Mesothelial cell of epicardium (in vitro differentiated cells): ENCODE measurements at places on chromosomes 7 and 10.

GRCh38 chr7:157272351-157273207, 64.2 kb upstream of the DNAJB6 start:
- no peak for DNase-seq

DNA sequence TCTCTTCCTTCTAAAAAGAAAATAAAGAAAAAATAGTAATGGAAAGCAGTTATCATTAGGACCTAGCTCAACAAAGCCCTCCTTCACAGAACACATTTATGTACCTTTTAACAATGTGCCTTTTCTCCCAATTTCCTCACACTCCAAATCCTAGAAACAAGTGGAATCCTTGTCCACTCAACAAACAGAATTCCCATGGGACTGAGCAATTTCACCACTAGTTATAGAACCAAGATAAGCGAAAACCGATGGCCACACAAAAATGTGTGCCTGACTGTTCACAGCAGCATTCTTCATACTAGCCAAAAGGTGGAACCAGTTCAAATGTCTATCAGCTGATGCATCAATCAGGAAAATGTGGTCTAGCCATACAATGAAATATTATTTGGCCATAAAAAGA, 17.3 kb downstream of the DCLRE1C start:
- DNase-seq = no peak

GRCh38 chr7:4879396-4880081, 4.0 kb downstream of the RADIL start:
- DNase-seq = no peak

DNA sequence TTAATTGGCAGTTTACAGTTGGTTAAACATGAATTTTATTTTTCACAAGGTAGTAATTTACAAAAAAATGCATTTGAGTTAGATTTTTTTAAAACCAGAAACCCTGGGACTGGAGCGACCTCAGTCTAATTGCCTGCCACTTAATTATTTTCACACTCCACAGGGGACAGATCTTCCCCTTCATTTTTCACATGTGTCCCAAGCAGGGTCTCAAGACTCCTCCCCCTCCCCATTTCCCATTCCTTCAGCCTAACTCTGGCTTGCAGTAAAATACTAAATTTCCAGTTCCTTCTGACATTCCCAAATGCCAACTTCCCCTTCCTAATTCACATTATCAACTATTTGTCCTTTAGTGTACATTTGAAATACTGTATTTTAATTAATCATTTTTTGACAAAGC, 948 bp downstream of the ZNF138 start:
- DNase-seq = no peak

- no peak for DNase-seq
These were observed 15.3 kb downstream of the STAG3 start for GRCh38 chr7:100192969-100193368.

GRCh38 chr10:102714621-102715455, at the start of gene SFXN2:
Gene SFXN2, plus strand, starts transcription at chr10:102714636. Its CDS starts 12,001 bp downstream, at chr10:102726637.
- DNase-seq = no peak

DNA sequence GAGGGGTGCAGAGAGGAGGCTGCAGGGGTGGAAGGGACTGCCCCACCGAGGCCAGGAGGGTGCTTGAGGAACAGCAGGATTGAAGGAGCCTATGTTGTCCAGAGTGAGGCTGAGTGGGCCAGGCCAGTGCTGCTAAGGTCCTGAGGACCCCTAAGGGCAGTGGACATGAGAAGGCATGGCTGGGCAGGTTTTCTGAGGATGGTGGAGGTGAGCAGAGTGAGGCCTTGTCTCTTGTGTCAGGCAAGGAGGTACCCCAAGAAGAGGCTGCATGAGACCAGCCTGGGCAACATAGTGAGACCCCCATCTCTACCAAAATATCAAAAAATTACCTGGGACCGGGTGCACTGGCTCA, 5.2 kb downstream of the SH2B2 start:
- no peak for DNase-seq

DNA sequence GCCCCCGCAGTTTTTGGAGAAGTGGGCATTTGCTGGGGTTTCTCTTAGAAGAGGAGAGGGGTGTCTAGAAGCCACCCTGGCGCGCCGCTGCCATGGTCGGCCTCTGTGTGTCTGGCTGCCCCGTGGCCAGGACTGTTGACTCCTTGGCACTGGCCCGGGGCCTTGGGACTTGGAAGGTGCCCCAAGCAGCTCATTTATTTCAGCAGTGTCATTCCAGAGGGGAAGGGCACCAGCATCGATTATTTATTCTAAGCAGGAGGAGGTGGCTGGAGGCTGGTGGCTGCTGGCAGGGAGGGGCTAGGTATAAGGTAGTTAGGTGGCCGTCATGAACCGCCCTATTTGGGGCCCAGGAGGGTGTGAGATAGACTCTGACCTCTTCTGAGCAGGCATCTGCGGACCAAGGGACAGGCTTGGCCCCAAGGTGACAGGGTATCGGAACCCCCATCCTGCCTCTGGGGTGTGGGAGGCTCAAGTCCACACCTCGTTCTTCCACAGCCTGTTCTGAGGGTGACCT, 1.6 kb downstream of the GTF2IRD1 start:
- no peak for DNase-seq

DNA sequence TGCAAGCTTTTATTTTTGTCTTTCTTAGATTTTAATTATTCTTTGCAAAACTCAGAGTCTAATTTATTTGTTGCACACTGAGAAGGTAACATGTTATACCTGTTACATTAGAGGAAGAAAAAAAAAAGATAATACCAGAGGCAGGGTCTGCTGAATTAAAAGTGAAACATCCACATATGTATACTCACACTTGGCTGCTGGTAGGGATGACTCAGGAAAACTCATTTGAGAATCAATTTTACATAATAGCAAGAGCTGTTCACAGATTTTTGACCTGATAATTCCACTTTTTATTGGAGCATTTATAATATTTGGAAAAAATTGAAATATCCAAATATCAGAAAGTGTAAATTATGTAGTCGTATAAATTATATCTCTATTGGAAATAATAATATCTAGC, 78.1 kb upstream of the CCDC6 start:
- DNase-seq = no peak

- DNase-seq = no peak
These were observed 186.8 kb downstream of the HGF start for GRCh38 chr7:81583090-81583489.
